ENCODE measurements at places on chromosomes 7 and 10. TPM values are rescaled to one million over a fixed set of nuclear protein-coding genes. Genes with fewer than 3 reads are reported as not detected.

Gene AKR1C8
- not detected for total RNA-seq

Gene RBP3
- total RNA-seq: not detected

Gene ZCWPW1
- total RNA-seq: 2.0 TPM

Gene GPR141
- total RNA-seq: not detected

Gene NEUROD6
- 653 TPM for total RNA-seq

Gene SLC26A5
- total RNA-seq: not detected

Gene FFAR4
- not detected for total RNA-seq

Gene FZD1
- total RNA-seq: 6.9 TPM

Gene MYL10
- total RNA-seq: not detected

Gene GNB2
- 72.6 TPM for total RNA-seq

Gene CYP3A5
- 1.6 TPM for total RNA-seq

Gene PRLHR
- total RNA-seq: 2.4 TPM

Gene GRM3
- 155 TPM for total RNA-seq

Gene WIPF3
- 4.1 TPM for total RNA-seq

Gene ANKMY2
- 96.6 TPM for total RNA-seq

Gene ZNF853
- 23.6 TPM for total RNA-seq

Gene CDK14
- 77.9 TPM for total RNA-seq

Gene MSMB
- total RNA-seq: not detected

Data from frontal cortex (tissue), 4 donors.